Glutamatergic neuron (in vitro differentiated cells): ENCODE measurements at places on chromosomes 7 and 10.

- no peak for DNase-seq
Observed at GRCh38 chr10:21737106-21737505, 203.1 kb downstream of the MLLT10 start.

DNA sequence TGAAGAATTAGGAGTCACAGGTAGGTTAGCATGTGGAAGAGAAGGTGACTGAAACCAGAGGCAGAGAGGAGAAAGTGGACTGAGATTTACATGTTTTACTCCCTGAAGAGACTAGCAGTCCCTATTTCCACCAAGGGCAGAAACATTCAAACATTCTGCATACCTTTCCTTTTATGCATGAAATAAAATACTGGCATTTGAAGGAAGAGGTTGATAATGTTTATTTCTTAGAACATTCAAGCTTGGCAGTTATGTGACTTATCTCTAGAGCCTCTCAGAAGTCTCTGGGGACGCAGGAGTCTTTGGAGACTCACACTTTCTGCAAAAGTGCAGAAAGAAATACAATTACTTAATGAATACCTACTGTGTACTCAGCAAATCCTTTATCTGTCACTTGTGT is 507.1 kb upstream of the C7orf33 start:
- no peak for DNase-seq

DNA sequence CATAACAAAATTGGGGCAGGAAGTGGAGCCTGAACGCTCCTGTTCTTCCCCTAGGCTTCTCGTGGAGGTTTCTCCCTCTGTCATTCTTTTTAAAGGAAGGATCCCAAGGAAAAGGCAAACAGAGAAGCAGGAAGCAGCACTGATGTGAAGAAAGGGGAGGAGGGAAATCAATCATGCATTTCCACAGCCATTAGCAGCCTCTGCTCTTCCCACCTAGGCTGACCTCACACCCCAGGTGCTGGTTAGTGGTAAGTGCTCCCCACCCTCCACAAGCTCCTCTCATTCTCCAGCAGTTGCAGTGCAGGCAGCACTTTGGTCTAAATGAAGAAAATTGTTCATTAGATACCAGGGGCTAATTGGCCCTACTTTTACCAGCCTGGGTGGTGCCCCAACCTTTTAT is 2.6 kb downstream of the CRHR2 start:
- no peak for DNase-seq

- no peak for DNase-seq
Observed at GRCh38 chr10:24762966-24763623, 39.4 kb upstream of the ARHGAP21 start.

GRCh38 chr10:92714152-92714845 is 24.5 kb downstream of the HHEX start:
- no peak for DNase-seq

DNA sequence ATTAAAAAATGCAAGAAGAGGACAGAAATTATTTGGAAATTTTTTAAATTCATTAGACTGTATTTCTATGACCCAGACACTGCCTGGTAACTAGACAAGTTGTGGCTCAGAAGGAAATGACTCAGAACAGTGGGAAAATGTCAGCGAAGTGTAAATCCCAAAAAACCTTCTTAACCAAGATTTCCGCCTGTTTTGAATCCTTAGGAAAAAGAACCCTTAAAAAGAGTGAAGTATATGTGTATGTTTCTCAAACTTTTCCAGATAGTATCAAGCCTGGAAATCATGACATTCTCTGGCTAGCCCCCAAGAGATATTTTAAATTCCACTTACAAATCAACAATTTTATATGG is 42.7 kb upstream of the PLXNA4 start:
- no peak for DNase-seq

GRCh38 chr10:122445904-122446303 is 8.5 kb upstream of the ARMS2 start:
- DNase-seq = no peak

DNA sequence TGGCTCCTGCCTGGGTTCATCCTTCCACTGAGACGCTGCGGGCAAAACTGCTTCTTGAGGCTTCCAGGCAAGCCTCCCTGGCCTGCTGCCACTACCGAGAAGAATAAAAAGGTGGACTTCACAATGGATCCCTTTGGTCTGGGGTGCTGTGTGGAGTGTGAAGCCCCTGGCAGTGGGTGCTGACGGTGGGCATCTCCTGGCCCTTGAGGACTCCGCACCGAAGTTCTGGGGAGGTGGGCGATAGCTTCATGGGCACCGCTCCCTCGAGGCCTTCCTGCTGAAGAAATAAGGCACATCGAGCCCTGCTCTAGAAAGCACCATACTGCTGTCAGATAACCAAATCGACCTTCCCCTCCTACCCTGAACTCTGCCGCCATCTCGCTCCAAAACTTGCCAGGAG is 106.6 kb upstream of the CTBP2 start:
- no peak for DNase-seq

DNA sequence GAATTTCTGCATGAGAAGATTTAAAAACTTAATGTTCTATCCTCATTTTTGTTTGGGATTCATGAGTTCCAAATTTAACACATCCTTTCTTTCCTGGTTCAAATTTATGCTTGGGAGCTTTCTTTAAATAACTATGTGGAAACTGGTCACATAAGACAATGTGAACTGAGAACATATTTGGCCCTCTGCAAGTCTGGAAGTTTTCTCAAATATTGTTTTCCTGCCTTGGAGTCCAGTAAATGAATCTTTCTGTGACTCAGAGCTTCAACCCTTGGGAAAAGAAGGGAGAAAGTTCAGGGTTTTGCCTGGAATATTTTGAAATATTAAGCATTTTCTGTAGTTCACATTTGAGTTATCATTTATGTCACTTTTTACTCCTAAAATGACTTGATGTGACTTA is 559.0 kb upstream of the NRP1 start:
- DNase-seq = no peak

- no peak for DNase-seq
Observed at GRCh38 chr10:49057231-49057880, 58.0 kb downstream of the VSTM4 start.

DNA sequence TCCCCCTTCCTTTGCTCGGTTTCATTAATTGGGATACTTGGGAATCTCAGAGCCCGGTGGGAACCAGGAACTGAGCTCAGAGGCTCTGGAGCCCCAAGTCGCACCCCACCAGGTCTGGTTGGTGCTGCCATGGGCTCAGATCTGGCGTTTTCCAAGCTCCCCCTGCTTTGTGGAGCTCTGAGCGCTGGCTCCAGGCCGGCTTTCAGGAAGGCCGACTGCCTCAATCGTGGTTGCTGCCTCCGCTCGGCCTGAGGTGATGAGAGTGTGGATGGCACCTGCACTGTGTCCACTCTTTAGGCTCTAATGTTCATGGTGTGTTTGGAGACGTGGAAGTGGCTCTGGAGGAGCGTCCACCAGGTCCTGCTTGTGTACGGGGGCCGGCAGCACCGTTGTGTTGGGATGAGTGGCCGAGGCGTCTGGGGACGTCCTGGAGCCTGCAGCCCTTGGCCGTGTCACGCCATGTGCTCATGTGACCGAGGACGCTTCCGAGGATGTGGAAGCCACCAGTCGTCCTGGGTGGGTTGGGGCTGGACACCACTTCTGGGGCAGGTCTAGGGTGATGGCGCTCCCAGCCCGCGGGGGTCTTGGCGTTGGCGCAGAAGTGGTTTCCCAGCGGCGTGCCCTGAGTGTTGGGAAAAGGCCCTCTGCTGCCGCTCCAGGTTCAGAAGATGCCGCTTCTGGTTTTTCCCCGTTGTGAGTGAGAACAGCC is 8.2 kb downstream of the INPP5A start:
- DNase-seq = no peak

DNA sequence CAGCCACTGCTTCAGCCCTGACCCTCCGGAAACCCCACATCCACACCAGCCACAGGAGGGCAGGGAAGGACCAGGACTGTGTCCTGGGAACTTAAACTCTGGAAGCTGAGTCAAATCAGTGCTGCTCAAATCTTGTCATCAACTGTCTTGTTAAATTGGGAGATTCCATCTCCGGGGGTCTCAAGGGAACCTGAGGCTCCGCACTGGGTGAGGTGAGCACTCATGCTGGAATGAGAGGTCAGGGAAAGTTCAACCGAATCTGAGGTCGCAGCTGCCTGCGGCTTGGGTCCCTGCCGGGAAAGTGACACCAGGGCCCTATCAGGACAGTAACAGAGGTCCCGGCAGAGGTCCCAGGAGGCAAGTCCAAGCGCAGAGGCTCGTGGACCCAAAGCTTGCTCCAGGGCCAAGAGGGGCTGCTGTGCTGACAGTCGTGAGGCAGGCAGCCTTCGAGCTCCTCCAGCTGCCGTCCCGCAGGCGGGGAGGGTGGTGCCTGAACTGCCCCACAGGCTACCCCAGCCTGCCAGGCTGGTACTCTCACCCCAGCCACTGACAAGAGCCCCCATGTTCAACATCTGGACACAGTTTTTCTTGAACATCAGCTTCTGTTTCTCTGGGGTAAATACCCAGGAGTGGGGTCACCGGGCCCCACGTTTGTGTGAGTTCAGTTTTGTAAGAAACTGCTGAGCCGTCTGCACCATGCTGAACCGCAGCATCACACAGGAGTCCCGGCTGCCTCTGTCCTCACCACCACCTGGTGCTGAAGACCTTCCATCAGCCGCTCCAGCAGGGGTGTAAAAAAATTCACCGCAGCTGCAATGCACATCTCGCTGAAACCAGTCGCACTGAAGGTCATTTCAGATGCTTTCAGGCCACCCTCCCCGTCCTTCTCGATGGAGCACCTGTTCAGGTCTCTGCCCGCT is 101.0 kb downstream of the DIP2C start:
- no peak for DNase-seq

DNA sequence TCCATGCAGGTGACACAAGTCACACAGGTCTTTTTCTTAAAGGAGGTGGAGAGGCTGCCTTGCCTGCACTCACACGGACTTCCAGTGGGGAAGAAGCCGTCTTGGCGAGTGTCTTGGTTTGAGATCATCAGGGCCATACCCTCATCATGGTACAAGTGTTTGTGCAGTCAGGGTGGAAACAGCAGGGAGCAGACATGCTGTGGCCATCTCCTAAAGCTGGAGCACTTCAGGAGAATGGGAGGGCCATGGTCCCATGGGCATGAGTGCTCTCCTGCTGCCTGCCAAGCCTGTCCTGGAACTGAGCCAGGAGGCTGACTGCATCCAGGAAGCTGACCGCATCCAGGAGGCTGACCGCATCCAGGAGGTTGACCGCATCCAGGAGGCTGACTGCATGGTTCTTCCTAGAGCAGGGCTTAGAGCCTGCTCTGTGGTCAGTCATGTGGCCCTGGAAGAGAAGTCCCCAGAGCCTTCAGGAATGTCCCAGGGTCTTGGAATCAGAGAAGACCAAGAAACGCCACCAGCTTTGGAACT is 98.4 kb downstream of the ADARB2 start:
- no peak for DNase-seq

DNA sequence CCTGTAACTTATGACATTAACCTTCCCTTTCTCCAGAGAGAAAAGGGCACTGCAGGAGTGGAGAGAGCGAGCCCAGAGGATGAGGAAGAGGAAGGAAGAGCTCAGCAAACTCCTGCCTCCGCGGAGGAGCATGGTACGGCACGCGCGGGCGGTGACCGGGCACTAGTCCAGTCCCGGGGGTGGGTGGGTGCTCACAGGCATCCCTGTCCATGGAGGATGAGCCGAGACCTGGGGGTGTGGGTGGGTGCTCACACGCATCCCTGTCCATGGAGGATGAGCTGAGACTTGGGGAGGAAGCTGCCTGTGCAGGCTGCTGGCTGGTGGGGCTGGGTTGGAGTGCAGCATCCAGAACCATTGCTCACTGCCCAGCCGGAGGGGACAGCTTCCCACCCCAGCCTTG is 23.8 kb downstream of the LRRC27 start:
- no peak for DNase-seq

DNA sequence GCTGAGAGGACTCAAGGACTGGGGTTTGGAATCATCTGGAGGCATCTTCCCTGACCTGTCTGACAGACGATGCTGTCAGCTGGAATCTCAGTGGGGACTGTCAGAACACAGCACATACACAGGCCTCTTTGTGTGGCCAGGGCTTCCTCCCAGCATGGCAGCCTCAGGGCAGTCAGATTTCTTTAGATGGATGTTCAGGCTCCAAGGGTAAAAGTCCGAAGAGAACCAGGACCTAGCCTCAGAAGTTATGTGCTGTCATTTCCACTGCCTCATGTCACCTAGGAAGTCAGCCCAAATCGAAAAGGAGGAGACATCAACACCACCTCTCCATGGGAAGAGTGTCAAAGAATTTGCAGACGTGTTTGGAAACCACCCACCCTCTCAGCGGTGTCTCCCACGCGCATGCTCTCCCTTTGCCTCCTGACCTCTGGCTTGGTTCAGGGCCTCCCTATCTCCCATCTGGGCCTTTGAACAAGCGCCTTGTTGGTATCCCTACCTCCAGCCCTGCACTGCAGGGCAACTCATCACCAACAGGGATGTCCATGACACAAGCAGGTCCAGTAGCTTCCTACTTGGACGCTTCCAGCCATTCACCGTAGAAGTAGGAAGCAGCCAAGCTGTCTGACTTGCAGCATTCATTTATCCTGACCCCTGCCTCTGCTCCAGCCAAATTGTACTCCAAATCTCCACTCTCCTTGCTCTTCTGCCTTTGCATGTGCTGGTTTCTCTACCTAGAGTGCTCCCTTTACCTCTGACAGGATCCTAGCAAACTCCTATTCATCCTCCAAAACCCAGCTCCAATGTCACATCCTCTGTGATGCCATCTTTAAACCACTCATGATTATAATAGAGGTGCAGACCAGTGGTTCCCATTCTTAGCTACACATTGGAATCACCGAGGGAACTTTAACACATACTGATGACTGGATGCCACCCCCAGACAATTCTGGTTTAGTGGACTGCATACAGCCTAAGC is 121.6 kb downstream of the OAT start:
- no peak for DNase-seq

- DNase-seq = no peak
Observed at GRCh38 chr7:67732898-67733297, 736.3 kb downstream of the TYW1 start.

DNA sequence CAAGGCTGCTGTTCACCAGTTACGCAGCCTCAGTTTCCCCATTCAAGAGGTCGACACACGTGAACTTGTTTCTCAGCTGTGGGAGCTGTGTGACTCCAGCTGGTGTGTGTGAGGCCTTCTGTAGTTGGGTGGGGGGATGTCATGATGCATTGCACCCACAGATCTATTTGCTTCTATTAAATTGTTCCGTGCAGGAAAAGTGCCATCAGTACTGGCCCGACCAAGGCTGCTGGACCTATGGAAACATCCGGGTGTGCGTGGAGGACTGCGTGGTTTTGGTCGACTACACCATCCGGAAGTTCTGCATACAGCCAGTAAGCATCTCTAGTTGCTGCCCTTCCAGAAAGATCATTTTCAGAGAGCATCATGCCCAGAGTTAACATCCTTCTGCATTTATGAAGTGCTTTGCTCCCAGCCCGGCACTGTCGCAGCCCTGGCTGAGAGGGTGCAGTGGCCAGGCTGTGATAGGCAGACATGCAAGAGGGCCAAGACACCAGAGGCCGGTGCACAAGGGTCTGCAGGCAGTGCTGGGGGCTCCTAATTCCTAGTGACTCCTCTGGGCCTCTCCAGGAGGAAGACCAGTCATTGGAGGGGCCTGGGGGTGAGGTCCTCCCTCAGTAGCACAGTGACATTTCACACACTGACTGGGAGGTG is 60.2 kb downstream of the MKI67 start:
- DNase-seq = peak; percentile 1

DNA sequence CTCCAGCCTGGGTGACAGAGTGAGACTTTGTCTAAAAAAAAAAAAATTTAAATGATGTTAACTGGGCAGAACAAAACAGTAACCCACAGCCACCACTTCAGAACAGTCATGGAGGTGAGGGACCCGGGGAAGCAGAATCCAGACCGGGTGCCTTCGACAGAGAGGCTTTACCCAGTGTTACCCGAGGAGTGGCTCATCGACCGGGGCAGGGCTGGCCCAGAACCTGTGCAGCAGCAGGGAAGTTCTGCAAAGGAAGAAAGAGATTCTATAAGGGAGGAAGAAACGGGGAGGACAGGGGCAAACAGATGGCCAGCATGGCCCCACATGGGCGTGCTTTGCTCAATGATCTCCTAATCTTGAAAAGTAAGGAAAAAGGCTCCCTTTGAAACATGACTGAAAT is 26.0 kb upstream of the UBE3C start:
- no peak for DNase-seq
